NCI-H1092 treated with DMSO at 0.1 percent for 48 hours (cell line): ENCODE measurements at places on chromosomes 3 and 15.

DNA sequence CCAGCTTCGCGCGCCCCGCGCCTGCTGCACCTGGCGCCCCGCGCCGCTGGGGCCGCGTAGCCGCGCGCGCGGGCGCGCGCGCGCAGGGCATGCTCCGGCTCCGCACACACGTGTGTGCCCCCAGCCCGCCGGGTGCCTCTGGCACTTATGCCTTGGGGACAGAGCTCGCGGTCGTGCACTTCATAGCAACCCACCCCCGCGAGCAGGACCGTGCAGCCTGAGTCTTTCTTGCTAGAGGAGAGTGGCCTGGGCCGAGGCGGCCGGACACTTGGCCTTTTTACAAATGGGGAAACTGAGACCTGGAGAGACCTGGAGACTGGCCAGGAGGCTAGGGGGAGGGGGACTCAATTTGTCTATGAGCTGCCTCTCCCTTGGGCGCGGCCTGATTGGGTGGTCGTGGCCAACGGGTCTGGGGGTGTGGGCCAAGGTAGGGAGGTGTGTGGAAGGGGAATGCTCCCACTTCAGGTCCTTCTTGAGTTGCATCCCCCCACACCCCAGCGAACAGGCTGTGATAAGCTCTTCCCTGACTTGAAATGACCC is 562 bp downstream of the NBEAL2 start:
- no peak for DNase-seq

- DNase-seq = no peak
These were observed 78.8 kb downstream of the PDCD6IP start for GRCh38 chr3:33877187-33877586.

GRCh38 chr3:65279225-65279782 is 591.5 kb upstream of the ADAMTS9 start:
- DNase-seq = no peak

DNA sequence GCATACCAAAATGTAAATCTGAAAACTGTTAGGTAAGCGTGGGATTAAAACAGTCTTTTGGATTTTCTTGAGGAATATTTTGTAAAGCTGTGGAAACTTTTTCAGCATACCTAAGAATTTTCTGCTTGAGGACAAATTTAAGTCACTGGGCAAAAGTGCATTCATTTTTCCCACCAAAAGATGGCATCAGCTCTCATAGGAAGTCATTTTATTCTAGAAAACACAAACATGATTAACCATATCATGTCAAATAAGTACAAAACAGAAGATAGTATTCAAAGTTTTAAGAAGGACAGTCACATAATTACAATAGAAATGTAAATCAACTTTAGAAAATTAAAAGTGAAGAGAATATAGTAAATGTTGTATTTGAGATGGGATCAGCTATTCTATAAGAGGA is 63.5 kb downstream of the SLC49A4 start:
- no peak for DNase-seq

DNA sequence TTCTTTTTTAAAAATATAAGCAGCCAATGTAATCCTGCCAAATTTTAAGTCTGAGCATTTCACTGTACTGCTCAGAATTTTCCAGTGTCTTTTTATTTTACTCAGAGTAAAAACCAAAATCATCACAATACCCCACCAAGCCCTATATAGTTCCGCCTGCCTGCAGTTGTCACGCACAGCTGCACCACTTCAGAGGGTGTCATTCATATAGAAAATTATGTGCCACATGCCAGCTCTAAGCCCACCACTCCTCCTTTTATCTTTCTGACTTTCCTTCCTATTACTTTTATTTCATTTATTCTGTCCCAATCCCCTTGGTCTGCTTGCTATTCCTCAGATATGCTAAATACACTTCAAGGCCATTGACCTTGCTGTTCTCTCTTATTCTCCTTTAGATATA is 233.1 kb upstream of the DPPA4 start:
- no peak for DNase-seq

- DNase-seq = no peak
These were observed 37.7 kb upstream of the LMOD3 start for GRCh38 chr3:69160107-69160506.

DNA sequence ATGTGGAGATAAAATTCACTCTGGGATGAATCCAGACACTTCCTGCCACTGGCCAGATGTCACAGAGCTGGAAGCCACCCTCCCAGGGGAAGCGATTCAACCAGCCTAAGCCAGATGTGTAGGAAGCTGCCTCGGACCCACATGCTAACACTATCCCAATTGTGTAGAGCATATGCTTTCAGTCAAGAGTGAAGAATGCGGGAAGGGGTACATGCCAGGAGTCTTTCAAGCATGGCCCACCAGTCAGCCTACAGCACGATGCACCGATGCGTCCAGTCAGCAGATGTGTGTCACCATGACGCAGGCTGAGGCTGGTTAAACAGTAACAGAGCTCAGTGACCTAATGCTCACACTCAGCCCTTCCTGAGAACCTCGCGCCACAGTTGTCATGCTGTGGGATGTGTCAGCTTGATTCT is 38.8 kb upstream of the BNC1 start:
- DNase-seq = no peak

DNA sequence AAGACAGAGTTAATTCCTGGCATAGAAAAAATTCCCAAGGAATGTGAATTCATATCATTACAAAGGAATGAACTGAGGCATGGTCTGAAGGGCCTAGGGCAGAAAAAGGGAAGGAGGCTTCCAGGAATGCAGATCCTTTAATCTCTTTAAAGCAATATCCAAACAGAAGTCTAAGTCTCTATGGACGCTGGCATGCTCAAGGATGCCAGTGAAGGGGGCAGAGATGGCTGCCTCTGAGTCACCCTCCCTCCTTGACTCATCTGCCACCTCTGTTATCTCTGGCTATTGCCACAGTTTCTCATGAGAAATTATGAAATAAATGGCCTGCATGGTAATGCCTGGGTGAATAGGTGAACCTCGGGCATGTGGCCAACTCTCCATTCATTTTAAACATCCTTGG is 96.3 kb upstream of the BCL6 start:
- DNase-seq = no peak

- no peak for DNase-seq
These were observed 42.8 kb downstream of the MYO5C start for GRCh38 chr15:52252781-52253180.

DNA sequence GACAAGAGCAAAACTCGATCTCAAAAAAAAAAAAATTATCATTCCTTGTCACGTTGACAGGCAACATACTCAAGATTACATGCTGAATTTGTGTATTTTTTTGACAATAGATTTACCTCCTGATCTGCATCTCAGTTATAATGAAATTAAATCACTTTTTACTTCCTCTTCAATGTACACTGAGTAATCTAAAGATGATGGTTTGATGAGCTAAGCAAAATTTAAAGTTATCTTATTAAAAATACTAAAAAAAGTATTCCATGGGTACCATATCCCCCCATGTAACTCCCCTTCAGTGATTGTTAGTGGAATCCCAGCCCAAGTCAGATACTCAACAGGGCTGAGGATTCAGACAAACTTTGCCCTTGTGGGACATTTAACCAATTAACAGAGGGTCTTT is 463.2 kb downstream of the OCA2 start:
- no peak for DNase-seq

DNA sequence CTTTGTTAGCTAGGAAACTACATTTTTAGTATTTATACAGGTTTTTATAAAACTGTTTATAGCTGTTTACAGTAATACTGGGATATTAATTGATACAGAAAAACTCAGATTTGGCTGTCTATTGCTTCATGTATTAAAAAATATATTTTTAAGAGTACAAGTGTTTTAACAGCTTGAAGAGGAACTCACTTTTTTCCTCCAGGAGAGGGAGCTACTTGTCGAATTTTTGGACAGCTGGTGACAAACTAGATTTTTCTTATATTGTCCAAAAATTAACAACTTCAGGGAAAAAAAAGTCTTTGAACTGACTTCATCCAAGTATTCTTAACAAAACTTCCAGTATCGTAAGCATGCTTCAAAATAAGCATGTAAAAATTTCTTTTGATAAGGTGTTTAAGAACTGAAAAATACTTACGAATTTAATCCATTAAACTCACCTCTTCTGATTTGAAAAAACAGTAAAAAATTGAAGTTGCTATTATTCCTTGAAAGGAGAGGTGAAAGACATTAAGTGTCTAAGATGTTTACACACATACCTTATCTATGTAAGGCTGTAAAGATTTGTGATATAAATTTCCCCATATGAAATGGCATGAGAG is 4.0 kb downstream of the DIPK2A start:
- DNase-seq = no peak

DNA sequence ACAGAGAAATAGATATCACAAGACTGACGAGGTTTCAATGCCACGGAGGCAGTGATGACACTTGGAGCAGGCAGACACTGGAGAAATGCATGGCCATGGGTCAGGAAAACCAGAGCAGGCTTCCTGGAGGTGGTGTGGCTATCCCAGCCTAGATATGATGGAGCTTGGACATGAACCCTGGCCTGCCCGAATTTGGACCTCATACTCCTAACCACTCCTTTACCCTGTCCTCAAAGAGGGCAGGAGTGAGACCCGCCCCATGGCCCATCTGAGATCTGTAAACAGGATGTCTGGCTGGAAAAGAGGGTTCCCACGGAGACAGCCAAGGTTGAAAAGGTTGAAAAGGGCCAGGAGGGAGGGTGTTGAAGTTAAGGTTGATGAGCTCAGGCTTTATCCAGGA is 31.0 kb downstream of the CPN2 start:
- DNase-seq = no peak

- DNase-seq = no peak
These were observed 186.4 kb upstream of the TMC3 start for GRCh38 chr15:81560405-81560804.

DNA sequence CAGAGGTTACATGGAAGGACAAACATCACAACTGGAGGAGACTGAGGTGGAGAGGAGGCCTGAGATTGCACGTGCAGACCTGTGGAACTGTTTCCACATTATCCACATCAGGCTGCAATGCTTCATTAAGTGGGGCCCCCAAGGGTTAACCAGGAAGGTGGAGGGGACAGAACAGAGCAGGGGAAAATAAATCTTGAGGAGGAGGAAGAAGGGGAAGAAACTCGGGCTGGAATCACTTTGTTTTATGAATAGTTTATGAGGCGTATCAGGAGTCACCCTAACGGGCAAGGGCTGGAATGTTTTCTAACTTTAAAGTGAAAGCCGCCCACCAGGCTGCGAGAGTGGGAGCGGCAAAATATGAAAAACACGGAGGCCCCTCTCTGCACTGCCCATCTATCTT is 154.9 kb downstream of the WNT5A start:
- DNase-seq = no peak

DNA sequence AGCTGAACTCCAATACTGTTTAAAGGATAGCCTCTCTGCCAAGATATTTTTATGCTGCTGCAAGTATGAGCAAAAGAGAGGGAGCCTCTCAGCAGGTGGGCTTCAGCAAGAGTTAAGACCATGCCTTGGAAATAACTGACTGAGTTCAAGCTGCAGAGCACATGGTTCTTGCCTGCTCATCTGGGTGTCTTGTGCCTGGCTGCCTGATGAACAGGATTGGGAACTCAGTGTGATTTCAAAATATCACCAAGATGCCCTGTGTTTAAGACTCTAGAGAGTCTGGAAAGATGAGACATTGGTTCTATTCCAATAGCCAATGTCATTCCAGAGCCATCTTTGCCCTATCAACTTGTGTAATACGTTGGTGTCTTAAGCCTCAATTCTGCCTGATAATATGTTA is 147.5 kb upstream of the VEPH1 start:
- DNase-seq = no peak

DNA sequence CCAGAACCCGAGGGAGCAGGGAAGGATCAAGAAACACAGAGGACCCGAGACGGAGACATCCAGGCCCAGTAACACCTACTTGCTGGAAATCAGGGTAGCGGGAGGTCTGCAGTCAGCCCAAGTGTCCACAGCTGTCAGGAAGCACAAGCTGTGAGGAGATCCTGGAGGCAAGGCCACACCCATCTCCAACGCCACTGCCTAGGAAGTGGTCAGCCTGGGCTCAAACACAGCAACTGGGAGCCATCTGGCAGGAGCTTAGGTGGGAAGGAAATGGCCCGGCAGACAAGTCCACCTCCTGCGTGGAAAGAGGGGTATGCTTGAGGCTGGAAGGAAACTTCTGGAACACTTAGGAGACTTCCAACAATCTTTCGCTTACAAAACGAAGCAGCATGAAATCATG is 407.1 kb downstream of the VPS13C start:
- no peak for DNase-seq

GRCh38 chr3:107373896-107374295 is 3.3 kb upstream of the CCDC54 start:
- no peak for DNase-seq

DNA sequence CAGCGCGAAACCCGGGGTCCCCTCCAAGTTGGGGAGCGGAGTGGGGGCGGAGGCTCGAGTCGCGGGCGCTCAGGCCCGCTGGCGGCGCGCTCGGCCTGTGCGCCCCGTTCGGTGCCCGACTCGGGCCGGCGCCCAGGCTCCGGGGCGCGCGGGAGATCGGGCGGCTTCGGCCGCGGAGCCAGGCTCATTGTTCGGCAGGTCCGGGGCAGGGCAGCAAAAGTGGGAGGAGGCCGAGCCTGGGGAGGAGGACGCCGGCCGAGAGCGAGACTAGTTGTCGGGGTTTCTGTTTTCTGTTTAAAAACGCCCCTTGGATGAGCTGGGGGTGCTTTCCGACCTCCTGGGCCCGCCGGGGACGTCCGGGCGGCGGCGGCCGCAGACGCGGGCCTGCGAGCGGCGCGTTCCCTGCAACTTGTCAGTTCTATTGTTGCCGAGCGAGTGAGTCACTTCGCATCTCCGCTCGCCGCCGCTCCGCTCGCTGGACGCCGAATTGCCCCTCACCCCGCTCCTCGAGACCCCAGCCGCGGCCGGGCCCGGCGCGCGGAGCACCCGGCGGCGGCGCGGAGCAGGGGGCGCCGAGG is 676 bp downstream of the TCF12 start:
- no peak for DNase-seq

DNA sequence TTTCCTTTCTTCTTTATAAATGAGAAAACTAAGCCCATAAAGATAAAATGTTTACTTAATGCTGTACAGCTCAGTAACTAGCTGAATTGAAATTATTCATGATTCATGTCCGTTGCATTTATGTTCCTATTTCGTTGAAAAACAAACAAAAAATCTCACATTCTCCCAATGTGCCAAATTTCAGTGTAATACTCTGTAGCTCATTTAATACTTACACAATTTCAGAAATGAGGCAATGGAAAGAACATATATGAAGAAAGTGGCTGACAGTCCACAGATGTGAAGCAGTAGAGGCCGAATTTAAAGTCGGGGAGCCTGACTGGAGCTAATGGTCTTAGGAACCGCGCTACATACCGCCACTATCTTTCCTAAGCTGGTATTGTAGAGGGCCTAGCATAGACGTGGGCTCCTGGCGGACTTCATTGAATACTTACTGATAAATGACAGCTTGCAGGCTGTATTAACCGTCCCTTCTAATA is 651 bp downstream of the PLSCR2 start:
- DNase-seq = no peak

GRCh38 chr3:58299839-58300516 is 6.1 kb upstream of the RPP14 start:
- DNase-seq = peak; percentile 20

- no peak for DNase-seq
These were observed 198.7 kb upstream of the PFN2 start for GRCh38 chr3:150169330-150169940.
